Stimulated activated CD4-positive, alpha-beta T cell treated with anti-CD3 and anti-CD28 coated beads, Interleukin-1b, Interleukin-23, amount 100 ng/mL, for 1 hour (primary cell): ENCODE measurements at places on chromosomes 3 and 15.

DNA sequence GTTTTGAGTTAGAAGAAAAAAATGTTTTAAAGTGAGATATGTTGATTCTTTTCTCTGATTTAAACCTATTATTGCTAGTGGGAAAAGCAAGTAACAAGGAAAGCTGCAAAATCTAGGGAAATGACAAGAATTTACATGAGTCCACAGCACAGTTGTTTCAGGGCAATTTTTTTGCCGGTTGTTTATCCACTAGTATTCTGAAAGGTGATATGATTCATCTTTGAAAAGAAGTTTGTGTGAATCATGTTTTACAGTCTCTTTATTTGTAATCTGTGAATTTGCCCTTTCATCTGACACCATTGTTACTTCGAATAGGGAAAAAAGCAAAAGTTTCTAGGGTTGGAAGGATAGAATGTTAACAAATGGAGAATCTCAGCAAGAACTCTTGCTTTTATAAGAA lies 894.7 kb downstream of the OTOL1 start:
- no peak for DNase-seq

- no peak for DNase-seq
Measured at GRCh38 chr15:34610354-34610753, 26.9 kb upstream of the GOLGA8B start.

GRCh38 chr3:159855599-159856346 lies 132.9 kb upstream of the IL12A start:
- no peak for DNase-seq

DNA sequence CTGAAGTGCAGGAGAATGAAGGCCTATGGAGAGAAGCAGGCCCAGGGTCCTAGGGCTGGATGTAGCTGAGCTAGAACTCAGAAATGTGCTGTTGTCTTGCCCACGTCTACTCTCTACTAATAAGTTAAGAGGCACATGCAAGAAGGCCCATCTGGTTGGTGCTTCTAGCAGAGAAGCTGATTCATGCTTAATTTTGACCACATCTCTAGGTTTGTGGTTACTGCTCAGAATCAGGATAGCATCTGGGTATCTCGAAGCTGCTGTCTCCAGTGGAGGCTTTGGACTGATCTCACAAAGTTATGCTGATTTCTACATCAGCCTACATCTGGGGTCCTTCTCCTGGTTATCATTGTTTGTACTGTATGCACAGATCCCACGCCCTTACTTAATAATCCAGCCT lies 87.3 kb downstream of the CACNA1D start:
- no peak for DNase-seq

DNA sequence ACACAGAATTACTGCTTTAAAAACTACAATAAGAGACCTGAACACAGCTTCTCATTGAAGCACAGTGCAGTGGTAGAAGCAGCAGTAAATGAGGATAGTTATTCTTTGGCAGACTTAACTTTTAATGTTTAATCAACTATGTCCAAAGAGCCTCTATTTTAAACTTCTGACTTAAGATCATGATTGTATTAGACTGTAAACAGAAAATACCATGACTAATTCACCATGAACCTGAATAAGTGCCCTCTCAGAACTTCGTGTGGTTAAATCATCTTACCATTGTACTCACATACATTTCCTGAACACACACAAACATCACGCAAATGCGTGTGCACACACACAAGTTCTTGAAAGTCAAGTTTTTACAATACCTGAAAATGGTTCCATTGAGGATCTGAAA lies 13.9 kb downstream of the CEP152 start:
- DNase-seq = no peak

DNA sequence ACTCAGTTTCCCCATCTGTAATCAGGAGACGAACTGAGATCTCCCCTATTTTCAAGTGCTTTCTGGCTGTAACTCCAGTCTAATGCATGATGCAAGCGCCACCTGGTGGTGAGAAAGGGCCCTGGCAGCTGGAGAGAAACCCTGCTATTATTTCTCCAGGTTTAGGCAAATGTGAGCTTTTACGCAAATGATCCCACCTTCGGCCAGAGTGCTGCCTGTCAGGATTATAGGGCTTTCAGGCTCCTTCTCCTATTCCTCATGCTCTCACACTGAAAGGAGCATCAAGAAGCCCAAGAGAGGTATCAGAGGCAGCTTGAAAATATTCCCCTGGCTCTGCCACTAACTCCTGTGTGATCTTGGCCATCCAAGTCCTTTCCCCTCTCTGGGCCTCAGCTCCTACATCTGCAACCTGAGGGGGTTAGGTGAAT lies 93.9 kb upstream of the RASGRF1 start:
- DNase-seq = peak; percentile 13

GRCh38 chr3:156582532-156583183 lies 27.7 kb upstream of the SSR3 start:
- DNase-seq = no peak

DNA sequence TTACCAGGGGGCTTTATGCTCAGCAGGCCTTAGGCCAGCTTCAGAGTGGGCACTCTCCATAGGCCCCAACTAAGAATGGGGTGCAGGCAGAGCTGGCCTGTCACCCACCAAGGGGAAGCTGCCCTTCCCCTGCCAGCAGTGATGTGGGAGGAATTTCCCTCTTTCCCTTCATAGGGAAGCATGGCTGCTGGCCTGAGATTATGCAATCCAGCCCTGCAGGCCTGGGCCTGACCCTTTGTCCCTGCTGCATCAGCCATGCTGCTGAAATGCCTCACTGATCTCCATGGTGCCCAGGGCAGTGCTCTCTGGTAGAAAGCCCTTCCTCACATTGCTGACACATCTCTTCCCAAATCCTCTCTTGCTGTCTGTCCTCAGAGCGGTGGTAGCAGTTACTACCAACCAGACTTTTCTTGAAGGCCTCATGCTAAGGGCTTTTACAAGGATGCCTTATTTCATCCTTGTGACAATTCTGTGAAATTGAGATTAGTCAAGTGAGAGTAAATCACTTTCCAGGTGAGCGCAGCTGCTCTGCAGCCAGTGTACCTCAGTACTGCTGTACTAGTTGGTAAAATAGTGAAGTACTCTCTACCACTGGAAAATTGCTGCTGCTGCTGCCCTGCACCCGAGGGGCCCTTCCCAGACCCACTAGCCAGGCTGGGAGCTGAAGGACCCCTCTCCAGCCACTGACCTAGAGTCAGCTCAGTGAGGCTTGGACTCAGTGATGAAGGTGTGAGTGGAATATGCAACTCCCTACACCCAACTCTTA lies 33.8 kb downstream of the MRAS start:
- DNase-seq = no peak

DNA sequence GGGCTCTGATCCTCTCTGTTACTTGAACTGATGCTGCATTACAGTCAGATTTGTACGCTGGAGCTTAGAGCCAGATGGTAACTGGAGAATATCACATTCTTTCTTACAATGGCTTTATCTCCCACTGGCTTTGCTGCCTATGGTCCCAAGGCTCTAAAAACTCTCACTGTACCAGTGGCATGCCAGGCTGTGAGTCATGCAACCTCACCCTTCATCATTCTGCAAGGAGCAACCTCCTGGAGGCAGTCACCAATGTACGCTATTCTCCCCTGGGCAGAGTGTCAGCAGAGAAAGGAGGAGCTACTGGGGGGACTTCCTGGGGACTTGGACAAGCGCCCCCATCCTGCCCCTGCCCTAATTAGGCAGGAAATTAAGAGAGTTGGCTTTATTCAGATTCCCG lies 97.9 kb upstream of the EIF1B start:
- no peak for DNase-seq

- no peak for DNase-seq
Measured at GRCh38 chr15:91965501-91966193, 112.1 kb downstream of the SLCO3A1 start.

DNA sequence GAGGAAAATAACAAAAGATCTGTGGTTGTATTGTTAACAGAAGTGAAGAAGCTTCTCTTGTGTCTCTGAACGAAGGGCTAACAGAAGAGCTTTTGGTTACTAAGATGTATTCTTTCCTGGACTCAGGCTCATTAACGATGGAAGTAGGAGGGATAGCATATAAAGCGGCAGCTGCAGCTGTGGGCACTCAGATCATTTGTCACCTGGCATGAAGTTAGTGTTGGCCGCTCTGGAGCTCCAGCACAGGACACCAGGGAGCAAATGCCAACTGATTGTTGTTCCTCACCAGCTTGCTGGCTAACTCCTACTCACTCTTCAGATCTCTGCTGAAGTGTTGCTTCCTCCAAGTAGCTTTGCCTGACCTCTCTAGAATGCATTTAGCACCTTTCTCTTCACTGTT lies 15.5 kb upstream of the SLITRK3 start:
- DNase-seq = no peak

GRCh38 chr3:99545941-99546580 lies 92.3 kb upstream of the COL8A1 start:
- no peak for DNase-seq

DNA sequence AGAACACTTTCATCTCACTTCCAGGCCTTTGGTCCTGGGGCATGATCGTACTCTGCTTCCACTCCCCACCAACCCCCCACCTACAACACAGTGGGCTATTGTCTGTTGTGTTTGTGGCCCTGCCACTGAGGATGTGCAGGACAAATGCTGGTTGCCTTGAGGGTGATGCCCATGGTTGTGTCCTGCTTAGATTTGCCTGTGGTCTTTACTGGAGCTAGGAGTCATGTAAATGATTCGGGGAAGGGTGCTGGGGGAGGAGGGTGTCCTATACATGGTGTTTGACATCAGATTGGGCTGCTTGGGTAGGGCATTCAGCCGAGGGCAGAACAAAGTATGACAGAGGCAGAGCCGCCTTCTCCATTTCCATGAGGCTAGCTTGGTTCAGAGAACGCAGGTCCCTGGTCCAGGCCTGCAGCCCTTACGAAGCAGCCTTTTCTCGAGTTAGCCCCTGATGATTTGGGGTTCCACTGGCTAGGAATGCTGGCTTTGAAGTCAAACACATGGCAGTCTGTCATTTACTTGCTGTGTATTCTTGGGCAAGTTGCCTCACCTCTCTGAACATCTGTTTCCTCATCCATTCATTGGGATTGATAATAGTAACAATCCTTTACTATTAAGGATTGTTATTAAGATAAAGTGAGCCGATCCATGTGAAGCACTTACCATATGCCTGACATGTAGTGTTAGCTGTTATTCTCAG lies 6.9 kb downstream of the CORO2B start:
- no peak for DNase-seq

DNA sequence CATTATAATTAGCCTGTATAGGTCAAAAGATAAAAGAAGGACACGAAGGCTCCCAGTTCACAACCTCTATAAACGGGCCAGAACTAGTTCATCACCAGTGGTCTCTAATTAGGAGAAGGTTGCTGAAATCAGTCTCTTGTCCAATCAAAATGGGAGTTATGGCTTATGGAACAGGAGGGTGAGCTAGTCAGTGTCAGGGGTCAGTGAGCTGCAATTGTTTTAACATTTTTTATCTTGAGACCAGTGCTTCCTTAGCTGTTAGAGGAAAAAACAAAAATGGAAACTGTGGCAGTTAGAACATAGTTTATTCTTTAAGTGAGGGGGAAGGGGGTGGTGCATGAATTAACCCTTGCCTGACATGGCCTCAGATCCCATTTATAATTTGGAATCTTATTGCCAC lies 141.7 kb downstream of the KCNMB2 start:
- no peak for DNase-seq

- no peak for DNase-seq
Measured at GRCh38 chr3:76969996-76970615, 69.8 kb upstream of the ROBO2 start.

DNA sequence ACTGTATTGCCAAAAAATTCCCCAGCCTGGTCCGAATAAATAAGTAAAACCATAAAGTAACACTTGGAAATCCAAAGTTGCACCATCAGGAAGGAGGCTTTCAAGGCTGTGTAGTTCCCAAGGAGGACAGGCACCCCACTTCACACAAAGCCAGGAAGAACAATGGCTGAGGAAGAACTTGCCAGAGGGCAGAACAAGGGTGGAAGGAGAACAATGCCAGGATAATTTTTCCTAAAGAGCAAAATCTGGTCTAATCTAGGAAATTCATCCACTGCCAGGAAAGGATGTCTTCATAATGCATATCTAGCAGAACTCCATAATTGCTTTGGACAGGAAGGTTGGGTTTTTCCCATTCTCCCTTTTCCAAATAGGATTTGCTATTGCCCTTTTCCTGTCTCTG lies 15.7 kb upstream of the ARID3B start:
- DNase-seq = no peak

- no peak for DNase-seq
Measured at GRCh38 chr3:120160050-120160449, 65.8 kb upstream of the GSK3B start.

GRCh38 chr3:113495035-113495434 lies 19.9 kb downstream of the SPICE1 start:
- no peak for DNase-seq

GRCh38 chr15:73965094-73965757 lies 26.9 kb downstream of the STOML1 start:
- no peak for DNase-seq

- DNase-seq = no peak
Measured at GRCh38 chr3:105062853-105063252, 303.9 kb upstream of the ALCAM start.

GRCh38 chr3:65795166-65795565 lies 243.6 kb downstream of the MAGI1 start:
- DNase-seq = no peak

DNA sequence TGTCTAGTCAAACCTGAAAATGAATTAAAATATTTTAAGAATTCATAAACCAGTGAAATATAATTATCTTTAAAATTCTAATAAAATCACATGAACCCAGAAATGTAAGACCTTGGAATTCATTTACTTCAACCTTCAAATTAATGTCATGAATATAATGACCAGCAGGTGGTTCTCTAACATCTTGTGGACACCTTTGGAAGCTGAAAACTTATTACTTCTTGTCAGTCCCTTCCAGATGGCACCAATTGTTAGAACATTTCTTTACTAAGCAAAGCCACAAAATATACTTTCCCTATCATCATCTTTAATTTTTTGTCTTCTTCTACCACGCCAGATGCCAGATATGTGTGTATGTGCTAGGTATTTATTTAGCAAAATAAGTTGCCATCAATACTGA lies 240.0 kb downstream of the MBNL1 start:
- DNase-seq = no peak

DNA sequence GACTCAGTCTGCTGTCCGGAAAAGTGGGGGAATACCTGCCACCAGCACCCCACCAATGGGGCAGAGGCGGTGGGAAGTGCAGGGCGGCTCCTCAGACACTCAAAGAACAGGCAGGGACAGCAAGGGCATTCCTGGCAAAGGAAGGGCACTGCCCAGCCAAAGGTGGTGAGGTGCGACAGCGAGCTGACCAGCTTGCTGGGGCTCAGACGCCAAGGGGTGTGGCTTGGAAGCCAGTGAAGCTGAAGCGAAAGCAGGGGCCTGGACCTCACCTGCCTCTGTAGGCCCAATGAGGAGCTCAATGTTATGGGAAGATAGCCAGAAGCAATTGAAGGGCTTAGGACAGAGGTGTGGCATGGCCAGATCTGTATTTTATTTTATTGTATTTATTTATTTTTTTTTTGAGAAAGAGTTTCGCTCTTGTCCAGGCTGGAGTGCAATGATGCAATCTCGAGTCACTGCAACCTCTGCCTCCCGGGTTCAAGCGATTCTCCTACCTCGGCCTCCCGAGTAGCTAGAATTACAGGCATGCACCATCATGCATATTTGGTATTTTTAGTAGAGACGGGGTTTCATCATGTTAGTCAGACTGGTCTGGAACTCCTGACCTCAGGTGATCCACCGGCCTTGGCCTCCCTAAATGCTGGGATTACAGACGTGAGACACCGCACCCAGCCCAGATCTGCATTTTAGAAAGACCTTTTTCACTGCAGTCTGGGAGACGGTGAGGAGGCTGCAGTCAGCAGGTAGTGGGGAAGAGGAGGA lies 4.4 kb upstream of the LMAN1L start:
- no peak for DNase-seq
